ENCODE measurements at places on chromosomes 13 and 19. TPM values are rescaled to one million over a fixed set of nuclear protein-coding genes. Genes with fewer than 3 reads are reported as not detected.

VSTM2B gene
- not detected for total RNA-seq

APBA3 gene
- total RNA-seq, result 44.6 TPM

LILRB3 gene
- not detected for total RNA-seq

- peak; percentile 18 for DNase-seq
Observed at GRCh38 chr13:46492946-46493345, 60.0 kb upstream of the LRCH1 start.

DNA sequence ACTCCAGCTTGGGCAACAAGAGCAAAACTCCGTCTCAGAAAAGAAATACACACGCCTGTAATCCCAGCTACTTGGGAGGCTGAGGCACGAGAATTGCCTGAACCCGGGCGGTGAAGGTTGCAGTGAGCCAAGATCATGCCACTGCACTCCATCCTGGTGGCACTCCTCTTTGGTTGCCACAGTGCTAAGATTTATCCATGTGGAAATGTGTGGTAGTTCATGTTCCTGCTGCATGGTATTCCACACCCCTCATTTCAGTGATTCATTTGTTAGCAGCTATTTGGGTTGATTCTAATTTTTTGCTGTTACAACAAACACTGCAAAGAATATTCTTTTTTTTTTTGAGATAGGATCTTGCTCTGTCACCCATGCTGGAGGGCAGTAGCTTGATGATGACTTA, 12.1 kb downstream of the IFNL3 start:
- DNase-seq, result no peak

- DNase-seq, result no peak
Observed at GRCh38 chr19:54421521-54421920, 6.3 kb downstream of the TTYH1 start.

GRCh38 chr13:33328701-33329100, 43.1 kb upstream of the STARD13 start:
- DNase-seq, result no peak

- no peak for DNase-seq
Observed at GRCh38 chr13:23322353-23323336, 110.9 kb downstream of the SACS start.

All from activated naive CD4-positive, alpha-beta T cell treated with anti-CD3 and anti-CD28 coated beads, Interleukin-2, amount 50 U/mL, for 72 hours (primary cell).